NCI-H1930 (cell line): ENCODE measurements at places on chromosomes 1 and 21.

- DNase-seq = no peak
Observed at GRCh38 chr1:223039990-223040389, 103.1 kb downstream of the TLR5 start.

DNA sequence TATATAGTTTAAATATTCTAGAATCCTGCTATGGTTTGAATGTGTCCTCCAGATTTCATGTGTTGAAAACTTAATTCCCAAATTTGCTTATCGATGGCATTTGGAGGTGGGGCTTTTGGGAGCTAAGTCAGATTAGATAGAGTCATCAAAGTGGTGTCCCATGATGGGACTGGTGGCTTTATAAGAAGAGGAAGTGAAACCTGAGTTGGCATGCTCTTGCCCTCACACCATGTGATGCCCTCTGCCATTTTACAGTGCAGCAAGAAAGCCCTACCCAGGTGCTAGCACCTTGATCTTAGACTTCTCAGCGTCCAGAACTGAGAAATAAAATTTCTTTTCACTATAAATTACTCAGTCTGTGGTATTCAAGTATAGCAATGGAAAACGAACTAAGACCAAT lies 111.3 kb downstream of the TGFB2 start:
- no peak for DNase-seq

DNA sequence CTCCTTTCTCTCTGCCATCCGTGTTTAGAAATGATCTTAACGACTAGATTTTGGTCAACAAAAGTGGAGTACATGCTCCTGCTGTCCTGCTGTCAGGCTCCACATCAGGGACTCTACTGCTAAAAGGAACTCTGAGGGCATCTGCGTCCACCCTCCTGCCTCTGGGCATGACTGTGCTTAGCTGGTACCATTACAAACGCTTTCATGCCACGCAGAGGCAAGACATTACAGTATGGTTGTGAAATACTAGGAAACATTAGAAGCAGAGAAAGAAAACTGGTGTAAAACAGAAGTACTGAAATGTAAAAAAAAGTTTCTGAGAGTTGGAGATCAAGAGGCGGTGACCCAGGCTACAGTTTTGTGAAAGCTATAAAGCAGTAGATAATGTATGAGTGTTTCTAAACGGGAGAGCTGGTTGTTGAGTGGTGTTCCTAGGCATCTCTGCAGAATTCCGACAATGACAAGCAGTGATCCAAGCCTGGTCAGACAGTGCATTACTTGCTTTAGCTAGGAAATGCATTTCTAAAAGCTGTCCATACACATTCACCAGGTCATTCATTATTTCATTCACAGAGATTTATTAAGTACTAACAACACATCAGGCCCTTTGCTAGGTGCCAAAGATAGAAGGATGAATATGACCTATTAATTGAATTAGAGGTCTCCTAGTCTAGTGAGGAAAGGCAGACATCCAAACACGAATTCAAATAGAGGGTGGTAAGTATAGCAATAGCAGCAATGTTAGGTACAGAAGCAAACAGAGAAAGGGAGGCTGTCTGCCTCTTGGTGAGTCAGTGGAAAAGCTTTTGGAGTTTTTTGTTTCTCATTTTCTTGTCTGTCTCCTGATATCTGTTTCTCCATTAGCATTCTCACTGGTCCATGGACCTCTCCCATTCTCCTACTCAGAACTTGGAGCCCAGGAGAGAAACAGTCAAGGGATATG lies 401.9 kb downstream of the LMO4 start:
- no peak for DNase-seq

DNA sequence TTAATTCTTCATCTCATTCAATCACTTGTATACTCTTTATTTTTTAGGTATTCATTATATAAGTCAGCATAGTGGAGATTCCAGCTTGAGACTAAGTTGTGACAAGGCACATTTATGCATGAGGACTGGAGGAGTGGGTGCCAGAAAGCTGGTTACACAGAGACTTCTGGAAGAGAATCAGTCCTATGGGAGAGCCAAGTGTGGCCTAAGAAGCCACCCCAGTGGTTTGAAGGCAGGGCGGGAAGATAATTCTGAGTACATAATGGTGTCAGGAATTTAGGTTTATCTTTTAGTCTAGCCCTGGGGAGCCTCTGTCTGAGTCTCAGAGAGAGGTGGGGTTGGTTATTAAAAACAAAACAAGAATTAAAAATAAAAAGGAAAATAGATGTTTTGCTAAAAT lies 83.0 kb downstream of the SPAG17 start:
- no peak for DNase-seq

DNA sequence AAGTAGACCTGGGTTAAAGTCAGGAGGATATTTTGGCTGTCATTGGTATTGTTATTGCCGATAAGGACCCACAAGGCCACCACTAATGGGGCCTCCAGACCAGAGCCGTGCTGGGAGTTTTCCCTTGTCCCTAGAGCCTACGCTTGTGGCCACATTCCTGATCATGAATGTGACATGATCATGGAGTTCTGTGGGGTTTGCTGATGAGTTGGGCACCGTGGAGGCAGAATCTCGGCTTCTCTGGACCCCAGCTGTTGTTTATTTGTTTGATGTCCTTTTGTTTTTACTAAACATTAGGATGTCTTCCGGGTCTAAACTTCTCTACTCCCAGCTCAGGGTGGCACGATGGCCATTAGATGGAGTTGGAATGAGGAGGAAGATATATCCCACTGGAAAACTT lies 74.9 kb upstream of the TMPRSS2 start:
- no peak for DNase-seq

DNA sequence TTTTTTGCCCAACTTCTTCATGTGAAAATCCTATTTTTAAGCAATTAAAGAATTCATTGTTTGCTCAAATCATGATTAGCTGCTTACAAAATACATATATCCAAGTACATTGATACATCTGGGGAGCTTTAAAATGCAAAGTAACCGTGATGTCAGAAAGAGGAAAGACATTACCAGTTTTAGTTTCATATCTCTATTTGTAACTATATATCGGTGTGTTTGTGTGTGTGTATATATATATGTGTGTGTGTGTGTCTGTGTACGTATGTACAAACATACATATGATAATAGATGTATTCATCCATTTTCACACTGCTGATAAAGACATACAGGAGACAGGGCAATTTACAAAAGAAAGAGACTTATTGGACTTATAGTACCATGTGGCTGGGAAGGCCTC lies 310.1 kb downstream of the DPYD start:
- DNase-seq = no peak

GRCh38 chr1:79151006-79151796 lies 144.7 kb upstream of the ADGRL4 start:
- no peak for DNase-seq

- no peak for DNase-seq
Observed at GRCh38 chr1:36122062-36123030, 2.7 kb downstream of the COL8A2 start.

DNA sequence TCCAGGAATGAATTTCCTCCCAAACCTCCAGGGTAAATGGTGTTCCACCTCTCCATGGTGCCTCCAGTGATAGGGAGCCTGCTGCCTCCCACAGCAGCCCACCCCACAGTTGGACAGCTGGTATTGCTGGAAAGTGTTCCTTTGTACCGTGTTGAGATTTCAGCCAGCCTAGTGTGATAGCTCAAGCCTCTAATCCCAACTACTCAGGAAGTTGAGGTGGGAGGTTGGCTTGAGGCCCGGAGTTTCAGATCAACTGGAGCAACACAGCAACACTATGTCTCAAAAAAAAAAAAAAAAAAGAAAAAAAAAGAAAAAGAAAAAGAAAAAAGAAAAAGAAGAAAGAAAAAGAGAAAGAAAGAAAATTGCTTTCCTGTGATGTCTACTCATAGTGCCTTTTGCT lies 96.1 kb downstream of the CHD1L start:
- no peak for DNase-seq

DNA sequence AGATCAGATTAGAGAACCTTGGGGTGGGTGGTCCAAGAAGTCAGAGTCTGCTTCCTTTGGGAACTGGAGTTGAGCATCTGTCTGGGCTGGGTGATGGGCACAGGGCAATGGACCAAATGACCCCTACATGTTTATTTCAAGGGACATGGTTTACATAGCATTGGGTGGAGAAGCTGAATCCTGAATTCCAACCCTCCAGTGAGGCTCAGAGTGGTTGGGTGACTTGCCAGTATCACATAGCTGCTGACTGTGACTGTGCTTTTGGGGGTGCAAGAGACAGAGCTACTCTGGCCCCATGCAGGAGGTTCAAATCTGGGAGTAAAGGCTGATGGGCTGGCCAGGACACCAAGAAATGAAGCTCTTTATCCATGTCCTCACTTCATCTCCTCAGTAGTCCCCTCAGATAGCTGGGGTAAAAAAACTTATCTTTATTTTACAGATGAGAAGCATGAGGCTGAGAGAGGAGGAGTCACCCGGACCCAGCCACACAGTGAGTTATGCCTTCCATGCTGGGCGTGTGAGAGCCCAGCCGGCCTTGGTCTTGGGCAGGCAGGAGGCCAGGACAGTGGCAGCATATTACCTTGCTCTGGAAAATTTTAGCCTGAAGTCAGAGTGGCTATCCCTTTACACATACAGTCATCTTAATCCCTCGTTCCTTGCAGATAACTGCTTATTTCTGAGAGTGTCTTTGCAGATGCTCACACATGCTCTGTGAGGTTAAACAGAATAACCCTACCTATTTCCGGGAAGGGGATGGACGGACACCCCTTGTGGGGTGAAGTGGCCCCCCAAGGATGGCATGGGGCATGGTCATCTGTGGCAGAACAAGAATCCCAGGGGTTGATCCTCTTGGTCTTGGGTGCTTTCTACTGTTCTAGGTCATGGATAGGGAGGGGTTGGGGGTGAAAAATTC lies 2.8 kb upstream of the SERINC2 start:
- no peak for DNase-seq

GRCh38 chr1:183517401-183517800 lies 45.1 kb downstream of the SMG7 start:
- no peak for DNase-seq

DNA sequence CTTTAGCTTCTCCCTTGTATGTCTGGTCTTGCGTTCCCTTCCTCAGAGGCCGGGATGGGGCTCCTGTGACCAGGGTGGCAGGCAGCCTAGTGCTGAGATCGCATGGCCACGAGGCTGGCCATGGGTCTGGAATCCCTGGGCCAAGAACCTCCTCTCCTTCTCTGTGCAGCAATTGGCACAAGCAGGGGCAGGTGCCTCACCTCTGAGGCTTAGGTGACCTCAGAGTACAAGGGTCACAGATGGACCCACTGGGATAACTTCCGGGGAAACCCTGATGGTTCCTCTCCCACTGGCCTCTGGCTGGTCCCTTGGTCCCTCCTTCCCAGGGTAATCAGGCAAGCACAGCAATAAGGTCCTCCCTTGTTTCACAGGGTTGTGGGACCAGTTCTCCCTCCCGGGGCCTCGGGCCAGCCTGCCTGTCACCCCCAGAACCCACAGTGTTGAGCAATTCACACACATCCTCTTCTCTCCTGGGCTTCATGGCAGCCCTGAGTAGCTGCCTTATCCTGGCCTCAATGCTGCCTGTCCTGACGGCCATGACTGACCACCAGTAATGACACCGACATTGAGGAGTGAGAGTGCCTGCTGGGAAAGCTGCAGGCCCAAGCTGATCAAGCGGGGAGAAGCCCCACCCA lies 38.6 kb downstream of the BMP8A start:
- DNase-seq = no peak

DNA sequence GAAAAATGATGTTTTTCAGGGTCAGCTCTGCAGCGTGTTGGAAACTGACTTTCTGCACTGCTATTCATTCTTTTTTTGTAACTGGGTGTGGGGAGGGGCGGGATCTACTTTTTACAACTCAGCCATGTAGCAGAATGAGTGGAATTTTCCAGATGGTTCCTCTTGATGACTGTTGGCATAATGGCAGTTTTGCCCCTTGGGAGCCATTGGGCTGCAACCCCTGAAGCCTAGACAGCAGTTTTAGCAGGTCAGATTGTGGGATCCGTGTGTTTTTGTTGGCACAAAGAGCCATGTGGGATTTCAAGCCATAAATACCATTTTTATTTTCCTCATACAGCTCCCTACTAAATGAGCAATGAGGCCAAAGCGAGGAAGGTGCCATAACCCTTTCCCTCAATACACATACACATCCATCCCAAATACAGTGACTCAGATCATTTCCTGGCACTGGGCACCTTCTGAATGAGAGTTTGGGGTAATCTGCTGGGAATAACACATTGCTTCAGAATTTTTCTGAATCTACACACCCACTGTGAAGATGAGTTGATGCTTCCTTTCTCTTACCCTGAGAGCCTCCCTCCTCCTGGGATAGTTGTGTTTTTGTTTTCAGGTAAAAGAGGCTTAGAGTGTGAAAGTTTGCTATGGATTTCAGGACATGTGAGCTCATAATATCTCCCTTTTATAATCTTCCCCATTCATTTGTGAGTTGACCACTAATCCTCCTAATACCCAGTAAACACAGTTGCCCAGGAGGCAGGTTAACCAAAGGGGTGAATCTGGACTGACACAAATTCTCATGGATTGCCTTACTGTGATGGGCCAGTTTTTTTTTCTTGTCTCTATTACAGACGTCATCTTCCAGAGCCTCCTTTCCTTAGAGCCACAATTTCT lies 13.1 kb downstream of the S100A10 start:
- DNase-seq = no peak

GRCh38 chr1:33317946-33318345 lies 3.0 kb downstream of the A3GALT2 start:
- no peak for DNase-seq

DNA sequence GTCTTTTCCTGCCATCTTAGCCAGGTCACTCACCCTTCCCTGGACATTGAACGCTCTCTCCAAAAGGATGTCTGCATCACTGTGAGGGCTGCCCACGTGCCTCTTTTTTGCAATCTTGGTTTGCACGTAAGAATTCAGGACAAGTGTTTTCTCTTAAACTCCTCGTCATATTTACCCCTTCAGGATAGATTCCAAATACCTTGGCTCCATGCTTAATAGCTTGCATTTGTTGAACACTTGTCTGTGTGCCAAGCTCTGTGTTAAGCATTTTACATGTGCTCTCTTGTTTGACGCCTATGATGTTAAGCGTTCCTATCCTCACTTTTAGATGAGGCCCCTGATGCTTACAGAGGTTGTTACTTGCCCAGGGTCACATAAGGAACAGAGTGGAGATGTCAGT lies 29.8 kb downstream of the RCSD1 start:
- DNase-seq = no peak

DNA sequence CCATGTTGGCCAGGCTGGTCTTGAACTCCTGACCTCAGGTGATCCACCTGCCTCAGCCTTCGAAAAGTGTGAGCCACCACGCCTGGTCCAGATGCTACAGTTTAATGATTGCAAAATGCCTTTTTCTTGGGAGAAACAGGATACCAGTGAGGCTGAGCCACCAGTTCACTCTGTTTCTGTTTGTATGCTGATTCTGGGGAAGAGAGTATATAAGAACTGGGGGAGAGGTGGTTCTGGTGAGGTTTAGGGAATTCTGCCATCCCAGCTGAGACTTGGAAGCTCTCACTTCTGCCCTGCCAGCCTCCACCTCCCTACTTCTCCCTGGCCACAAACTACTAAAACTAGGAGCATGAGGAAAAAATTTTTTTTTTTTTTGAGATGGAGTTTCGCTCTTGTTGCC lies 8.1 kb upstream of the PMF1 start:
- DNase-seq = no peak

- no peak for DNase-seq
Observed at GRCh38 chr21:18403735-18404450, at the start of gene TMPRSS15. Gene TMPRSS15 (minus strand): TSS chr21:18403785. CDS start chr21:18403622, 163 bp downstream.

- peak; percentile 34 for DNase-seq
Observed at GRCh38 chr1:27940297-27940696, 5.5 kb downstream of the SMPDL3B start.
